ENCODE measurements at places on chromosomes 2 and 18.
A peak's percentile ranks its signal among the peaks of the same experiment; 100 is the strongest.

- DNase-seq: no peak
These were observed 268.3 kb upstream of the CYP26B1 start for GRCh38 chr2:72415781-72416475.

DNA sequence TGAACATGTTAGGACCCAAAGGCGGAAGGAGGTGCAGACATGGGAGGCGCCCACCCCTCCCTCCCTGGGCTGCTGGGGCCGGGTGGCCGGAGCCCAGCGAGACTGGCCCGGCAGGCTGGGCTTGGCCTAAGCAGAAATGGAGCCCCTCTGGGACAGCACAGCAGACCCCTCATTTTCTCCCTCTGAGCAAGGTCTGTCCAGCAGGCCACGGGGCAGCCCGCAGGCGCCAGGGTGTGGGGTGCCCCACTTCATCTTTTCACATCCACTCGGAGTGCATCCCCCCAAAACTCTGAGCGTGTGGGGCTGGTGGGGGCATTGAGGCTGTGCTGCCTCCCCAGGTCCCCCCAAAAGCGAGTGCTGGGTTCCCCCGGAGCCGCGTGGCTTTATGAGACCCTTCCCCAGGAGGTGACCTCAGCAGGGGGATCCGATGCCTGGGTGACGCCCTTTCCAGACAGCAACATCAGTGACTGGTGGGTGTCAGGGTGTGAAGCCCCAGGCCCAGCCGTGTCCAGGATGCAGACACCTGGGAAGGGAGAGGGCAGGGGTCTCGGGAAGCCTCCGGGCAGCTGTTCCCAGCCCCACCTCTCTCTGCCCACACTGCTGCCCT is 36.7 kb upstream of the GPC1 start:
- no peak for DNase-seq

DNA sequence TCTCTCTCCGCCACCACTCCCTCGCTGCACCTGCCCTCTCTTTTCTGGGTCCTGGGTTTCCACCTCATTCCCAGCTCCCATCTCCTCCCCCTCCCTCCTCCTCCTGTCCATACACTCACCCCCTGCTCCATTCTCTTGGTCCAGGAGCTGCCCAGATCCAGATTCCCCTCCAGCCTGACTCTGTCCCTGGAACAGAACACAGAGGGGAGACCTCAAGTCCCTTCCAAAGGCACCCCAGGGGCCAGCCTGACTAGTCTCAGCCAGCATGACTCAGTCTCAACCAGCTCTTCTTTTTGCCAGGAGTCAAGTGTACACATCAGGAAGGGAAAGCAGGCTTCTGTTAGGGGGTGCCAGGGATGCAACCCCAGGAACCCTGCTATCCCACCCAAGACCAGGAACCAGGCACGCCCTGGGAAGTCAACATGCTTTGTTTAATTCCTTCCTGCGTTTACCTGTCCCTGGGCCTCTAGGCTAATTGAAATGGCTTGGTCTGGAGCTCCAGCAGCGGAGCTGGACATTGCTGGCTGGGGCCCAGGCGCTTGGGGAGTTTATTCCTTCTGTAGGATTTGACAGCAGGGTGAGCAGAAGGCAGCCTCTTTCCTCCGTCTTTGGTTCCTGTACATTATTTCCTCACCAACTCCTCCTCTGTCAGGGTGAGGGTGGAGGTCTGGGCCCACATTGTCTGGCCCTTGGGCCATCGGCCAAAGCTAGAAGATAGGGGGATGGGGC is 28.4 kb upstream of the SELENOI start:
- DNase-seq: no peak

- DNase-seq: no peak
These were observed 63.5 kb upstream of the RAPGEF4 start for GRCh38 chr2:172672114-172672513.

- no peak for DNase-seq
These were observed 9.0 kb downstream of the ENOSF1 start for GRCh38 chr18:703213-703967.

DNA sequence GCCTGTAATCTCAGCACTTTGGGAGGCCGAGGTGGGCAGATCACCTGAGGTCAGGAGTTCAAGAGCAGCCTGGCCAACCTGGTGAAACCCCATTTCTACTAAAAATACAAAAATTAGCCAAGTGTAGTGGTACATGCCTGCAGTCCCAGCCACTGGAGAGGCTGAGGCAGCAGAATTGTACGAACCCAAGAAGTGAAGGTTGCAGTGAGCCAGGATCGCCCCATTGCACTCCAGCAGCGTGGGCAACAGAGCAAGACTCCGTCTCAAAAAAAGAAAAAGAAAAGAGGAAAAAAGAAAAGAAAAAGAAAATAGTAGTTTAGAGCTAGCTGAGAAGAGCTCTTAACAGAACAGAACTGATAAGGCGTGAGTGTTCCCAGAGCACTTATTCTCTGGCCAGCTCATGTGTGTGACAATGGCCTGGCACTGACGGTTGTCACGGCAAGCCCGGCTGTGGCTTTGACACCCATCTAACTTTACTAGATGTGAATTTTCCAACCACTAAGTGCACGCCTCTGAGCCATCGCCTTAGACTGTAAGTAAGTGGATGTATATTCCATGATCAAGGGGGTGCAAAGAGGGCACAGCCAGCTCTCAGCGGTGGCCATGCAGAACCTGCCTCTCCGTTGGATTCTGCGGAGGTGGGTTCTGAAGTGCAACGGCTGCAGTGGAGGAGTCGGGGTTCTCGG is 80.0 kb downstream of the ZNF516 start:
- no peak for DNase-seq

- DNase-seq: peak; percentile 35
These were observed 763.9 kb downstream of the TSN start for GRCh38 chr2:122519366-122519765.

GRCh38 chr2:21396252-21396651 is 272.5 kb downstream of the TDRD15 start:
- DNase-seq: no peak

DNA sequence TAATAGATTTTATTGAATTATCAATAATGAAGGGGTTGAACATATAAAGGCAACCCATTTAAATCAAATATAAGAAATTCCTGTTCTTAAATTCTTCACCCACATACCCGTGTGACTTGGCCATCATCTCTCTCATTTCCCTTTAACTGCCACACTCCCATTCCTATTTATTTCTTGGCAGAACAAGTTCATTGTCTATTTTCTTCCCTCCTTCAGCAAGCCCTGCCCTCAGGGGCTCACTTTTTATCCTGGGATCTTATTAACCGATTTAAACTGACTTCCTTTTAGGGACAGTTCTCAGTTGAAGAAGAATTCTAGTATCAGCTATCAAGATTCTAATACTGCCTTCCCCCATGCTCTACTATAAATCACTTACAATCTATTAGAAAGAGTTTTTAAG is 123.2 kb downstream of the FTCDNL1 start:
- no peak for DNase-seq

- no peak for DNase-seq
These were observed 757.5 kb upstream of the DDX18 start for GRCh38 chr2:117057016-117057415.

DNA sequence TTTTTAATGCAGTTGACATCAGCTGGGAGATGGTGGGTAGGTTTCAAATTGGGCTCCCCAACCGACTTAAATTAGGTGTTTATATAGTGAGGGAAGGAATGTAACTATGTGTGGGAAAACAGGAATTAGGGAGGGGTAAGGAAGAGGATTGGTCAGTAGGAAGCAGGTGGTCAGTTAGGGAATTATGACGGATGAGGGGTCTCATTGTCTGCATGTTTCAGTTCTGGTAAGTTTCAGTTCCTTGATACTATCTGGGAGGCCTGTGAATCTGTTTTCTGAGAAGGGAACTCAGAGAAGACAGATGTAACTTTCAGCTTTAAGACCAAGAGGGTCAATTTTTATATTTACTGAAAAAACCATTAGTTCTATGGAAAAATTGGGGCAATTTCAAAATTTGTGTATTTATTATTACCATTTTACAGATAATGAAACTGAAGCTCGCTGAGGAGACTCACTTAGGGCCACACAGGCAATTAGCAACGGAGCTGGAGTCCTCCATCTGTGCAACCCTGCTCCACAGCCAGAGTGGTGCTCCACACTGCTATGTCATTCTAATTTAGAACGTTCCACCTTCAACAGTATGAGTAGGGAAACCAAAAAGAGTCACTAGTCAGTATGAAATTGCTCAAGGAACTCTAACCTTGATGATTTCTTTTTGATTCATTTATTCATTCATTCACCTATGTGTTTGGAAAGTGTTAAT is 36.0 kb upstream of the CCDC195 start:
- DNase-seq: peak; percentile 31

DNA sequence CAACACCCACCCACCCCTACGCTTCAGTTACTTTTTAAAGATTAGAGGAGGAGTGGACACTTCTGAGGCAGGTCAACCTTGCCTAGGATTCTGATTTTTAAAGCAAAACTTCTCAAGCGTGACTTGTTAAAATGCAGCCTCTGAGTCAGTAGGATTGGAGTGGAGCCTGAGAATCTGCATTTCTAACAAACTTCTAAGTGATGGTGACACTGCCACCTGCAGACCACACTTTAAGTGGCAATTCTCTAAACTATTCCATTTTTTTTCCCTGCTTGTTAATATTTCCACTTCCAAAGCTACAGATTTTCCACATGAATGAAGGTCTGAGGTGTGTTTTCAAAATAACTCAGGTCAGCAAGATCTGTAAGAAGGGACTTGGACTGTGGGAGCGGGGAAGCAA is 171.1 kb upstream of the CCDC150 start:
- DNase-seq: no peak

DNA sequence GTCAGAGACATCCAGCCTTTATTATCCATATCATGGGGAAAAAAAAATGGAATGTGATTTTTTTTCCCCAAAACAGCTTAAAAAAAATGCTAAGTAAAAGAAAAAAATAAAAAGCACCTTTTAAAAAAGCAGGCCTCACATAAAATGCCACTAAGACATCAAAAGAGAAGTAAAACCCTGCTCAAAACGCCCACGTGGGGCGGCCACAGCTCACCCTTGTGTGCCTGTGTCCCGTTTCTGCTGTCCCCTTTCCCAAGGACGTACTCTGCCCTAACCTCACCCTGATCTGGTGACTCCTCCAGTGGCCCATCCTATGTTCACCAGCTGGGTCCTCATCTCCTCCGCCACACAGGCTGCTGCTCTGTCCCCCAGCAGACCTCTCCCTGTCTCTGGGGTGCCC is 125.4 kb downstream of the NEDD4L start:
- DNase-seq: no peak

DNA sequence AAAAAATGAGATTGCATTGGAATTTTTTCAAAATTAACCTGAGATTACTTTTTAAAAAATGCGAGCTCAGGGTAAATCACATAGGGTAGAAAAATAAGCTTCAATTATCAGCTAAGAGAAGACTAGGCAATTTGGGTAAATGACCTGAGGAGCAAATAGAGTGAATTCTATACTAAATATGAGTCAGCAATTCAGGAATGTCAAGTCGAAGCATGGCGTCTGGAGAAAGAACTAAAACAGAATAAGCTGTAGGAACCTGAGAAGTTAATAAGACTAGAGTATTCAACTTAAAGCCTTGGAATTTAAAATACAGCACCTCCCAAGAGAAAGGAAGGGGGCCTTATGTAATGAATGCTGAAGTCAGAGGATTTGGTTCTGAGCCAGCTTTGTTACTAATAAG is 487.0 kb downstream of the SUCLG1 start:
- DNase-seq: no peak

DNA sequence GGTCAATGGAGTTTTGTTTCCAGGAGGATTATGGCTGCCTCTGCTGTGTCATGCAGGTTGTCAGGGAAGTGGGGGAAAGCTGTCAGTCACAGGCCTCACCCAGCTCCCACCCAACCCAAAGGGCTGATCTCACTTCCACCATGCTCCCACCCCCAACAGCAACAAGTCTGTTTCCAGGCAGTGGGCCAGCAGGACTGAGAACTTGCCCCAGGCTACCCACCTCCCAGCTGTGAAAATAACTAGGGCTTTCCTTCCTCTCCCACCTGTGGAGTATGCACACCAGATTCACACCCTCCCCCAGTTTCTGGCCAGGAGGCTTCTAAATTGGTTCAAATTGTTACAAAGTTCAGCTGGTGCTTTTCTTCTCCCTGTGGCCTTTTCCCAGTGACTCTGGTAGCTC is 95.6 kb upstream of the ACVR1 start:
- DNase-seq: no peak

DNA sequence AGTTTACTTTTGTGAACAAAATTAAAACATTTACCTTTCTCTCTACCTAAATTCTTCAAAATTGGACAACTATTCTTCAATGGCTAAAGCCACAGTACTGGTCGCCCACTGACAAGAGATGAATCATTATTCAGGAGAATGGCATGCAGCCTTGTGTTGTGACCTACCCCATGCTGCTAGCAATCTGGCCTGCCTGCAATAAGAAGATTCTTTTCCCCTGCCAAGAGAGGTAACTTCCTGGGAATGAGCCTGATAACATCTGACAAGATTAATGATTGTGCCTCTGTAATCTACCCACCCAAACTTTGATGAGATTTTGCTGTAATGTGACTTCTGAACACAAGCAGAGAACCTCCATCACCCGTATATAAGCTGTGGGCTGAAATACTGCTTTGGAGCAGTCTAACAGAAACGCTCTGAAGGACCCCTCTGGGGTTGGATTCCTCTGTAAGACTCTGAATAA is 47.0 kb upstream of the ST3GAL5 start:
- no peak for DNase-seq

- DNase-seq: no peak
These were observed 44.3 kb downstream of the LMAN2L start for GRCh38 chr2:96695602-96696001.

GRCh38 chr2:178403671-178404306 is 47.2 kb downstream of the PRKRA start:
- peak; percentile 28 for DNase-seq

DNA sequence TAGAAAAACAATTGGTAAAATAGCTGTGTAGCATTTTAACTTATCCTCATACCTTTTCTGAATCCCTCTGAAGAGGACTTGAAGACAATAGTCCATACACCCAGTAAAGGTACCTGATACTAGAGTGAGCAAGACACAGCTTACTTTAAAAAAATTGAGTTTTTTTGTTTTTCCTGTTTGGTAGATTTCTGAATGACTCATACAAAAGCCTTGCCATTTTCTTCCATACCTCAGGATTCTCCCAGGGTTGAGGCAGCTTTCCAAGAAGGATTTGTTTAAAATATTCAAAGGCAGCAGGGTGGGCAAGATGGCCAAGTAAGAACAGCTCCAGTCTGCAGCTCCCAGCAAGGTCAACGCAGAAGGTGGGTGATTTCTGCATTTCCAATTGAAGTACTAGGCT is 551.0 kb upstream of the LRATD1 start:
- no peak for DNase-seq

DNA sequence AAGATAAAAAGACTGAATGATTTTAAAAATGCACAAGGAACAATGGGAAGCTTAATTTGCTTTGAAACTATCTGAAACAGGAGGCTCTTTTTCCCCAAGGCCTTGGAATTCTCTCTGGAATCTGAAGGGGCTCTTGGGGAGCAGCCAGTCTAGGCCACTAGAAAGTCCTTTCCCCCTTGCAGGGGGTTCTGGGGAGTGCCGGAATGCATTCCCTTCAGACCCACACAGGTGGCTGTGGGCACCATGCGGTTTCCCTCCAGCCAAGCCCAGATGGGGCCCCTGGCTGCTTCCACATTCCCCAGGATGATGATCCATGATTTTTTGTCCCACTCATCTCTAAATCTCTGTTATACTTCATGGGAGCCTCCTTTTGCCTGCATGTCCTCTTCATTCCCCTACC is 10.7 kb downstream of the GPR45 start:
- no peak for DNase-seq

Data from NAMALWA (cell line).